ENCODE measurements at places on chromosomes 1 and 21.

GRCh38 chr21:46226146-46226545, 2.4 kb downstream of the LSS start:
- no peak for DNase-seq

GRCh38 chr21:45972716-45973474, 8.7 kb upstream of the COL6A1 start:
- no peak for DNase-seq

GRCh38 chr1:243924588-243925349, 74.7 kb upstream of the AKT3 start:
- no peak for DNase-seq

DNA sequence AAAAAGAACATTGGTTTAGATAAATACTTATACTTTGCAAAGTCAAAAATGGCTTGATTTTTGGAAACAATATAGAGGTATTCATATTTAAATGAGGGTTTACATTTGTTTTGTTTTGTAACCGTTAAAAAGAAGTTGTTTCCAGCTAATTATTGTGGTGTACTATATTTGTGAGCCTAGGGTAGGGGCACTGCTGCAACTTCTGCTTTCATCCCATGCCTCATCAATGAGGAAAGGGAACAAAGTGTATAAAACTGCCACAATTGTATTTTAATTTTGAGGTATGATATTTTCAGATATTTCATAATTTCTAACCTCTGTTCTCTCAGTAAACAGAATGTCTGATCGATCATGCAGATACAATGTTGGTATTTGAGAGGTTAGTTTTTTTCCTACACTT, 65.3 kb upstream of the SAMD13 start:
- no peak for DNase-seq

DNA sequence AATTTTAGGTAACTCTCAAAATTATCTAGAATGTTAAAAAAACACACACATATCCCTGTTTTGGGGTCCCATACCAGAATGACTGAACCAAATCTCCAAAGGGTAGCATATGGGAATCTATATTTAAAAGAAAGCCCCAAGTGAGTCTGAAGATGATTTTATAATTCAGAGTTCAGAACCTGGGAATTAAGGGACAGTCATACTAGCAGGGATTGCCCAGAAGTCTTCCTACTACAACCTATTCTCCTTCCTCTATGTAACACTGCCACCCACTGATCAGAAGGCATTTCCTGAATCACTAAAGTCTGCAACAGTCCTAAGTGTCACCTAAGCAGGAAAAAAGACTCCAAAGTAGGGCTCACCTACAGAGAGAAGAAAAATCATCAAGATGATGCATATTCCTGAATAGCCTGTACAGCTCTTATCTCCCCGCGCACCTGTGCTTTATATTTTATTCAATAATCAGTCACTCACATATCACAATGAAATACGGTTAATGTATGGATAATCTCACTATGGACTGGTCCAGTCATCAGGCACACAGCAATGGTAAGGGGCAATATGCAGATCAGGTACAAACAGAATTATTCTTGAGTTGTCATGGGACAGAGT, 4.9 kb downstream of the RGS1 start:
- DNase-seq, result no peak

GRCh38 chr1:227905573-227906487, 41.9 kb downstream of the WNT9A start:
- DNase-seq, result no peak

- no peak for DNase-seq
Observed at GRCh38 chr1:95364546-95364945, 130.5 kb downstream of the RWDD3 start.

GRCh38 chr1:197744979-197745378, 30.3 kb downstream of the DENND1B start:
- no peak for DNase-seq

DNA sequence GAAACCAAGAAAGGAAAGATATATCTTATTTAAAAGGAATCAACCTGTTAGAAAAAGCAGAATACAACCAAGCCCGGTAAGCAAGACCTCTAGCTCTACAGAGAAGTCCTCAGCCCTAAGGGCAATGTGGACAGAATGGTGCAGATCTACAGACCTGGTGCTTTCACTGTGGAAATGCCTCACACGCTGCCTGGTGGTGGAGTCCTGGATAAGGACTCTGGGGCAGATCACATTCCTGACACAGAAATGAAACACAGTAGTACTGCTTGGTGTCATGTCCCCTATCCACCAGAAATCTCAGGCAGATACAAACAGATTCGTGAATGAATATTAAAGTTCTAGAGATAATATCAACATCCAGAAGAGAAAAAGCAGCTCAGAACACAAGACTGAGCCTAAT, 6.8 kb downstream of the CNN3 start:
- no peak for DNase-seq
